Stimulated activated CD4-positive, alpha-beta T cell treated with anti-CD3 and anti-CD28 coated beads, TNF-alpha, amount 100 ng/mL, for 48 hours (primary cell): ENCODE measurements at places on chromosomes 4 and X.
A peak's percentile ranks its signal among the peaks of the same experiment; 100 is the strongest.

GRCh38 chrX:112642349-112642748 lies 37.4 kb downstream of the LHFPL1 start:
- DNase-seq, result no peak

GRCh38 chrX:10582215-10582733 lies 38.1 kb downstream of the MID1 start:
- DNase-seq, result no peak

GRCh38 chrX:10169175-10169574 lies 12.4 kb downstream of the CLCN4 start:
- no peak for DNase-seq

GRCh38 chr4:183783306-183783705 lies 121.8 kb upstream of the STOX2 start:
- no peak for DNase-seq

DNA sequence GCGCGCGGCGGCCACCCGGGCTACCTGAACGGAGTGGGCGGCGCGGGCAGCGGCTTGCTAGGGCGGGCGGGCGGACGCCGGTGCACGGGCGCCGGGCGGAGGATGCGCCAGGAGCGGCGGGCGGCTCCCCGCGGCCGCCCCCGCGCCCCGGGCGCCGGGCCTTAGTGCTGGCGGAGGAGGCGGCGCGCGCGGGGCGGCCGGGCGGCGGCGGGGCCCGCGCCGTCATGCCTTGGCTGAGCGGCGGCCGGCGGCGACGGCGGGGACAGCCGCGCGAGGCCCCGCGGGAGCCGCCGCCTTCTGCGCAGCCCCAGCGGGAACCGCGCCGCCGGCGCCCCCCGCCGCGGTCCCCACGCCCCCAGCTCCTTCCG lies 48.2 kb downstream of the CLDN34 start:
- no peak for DNase-seq

- DNase-seq, result no peak
These were observed 24.0 kb upstream of the ASMTL start for GRCh38 chrX:1476682-1477081.

- DNase-seq, result no peak
These were observed 399.1 kb downstream of the INPP4B start for GRCh38 chr4:142447009-142447408.

GRCh38 chr4:25993395-25994185 lies 79.6 kb downstream of the SMIM20 start:
- DNase-seq, result peak; percentile 41

DNA sequence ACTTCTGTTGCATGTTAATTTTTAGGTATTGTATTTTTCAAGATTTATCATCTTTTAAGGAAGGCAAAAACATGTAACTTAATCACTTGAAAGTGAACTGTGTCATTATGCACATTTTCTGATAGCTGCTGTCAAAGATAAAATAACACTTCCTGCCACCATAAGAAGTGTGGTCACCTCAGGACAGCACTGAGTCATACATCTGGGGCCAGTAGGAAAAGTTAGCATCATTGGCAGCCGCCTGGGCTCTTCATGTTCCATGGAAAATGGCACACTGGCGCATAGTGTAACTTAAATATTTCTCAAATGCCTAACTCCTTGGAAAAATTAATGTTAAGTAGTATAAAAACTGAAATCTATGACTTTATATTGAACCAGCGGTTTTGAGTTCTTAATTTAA lies 24.2 kb downstream of the CNKSR2 start:
- no peak for DNase-seq

DNA sequence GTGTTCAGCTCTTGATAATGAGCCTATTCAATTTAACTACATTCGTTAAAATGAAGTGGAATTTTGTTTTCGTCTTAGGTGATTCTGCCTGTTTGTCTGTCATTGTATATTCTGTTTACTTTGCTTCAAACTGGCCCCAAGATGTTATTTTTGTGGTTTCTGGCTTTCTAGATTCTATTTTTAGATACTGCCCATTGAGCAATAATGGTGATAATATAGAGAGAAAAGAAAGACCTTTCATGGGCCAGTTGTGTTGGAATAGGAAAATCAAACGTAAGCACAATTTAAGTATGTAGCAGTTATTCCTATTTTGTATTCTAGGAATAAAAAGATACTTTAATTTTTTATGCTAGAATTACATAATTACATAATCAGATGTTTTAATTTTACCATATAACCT lies 4.0 kb downstream of the CDKN2AIP start:
- no peak for DNase-seq

- DNase-seq, result no peak
These were observed 66.7 kb upstream of the PRPS1 start for GRCh38 chrX:107561468-107562215.

DNA sequence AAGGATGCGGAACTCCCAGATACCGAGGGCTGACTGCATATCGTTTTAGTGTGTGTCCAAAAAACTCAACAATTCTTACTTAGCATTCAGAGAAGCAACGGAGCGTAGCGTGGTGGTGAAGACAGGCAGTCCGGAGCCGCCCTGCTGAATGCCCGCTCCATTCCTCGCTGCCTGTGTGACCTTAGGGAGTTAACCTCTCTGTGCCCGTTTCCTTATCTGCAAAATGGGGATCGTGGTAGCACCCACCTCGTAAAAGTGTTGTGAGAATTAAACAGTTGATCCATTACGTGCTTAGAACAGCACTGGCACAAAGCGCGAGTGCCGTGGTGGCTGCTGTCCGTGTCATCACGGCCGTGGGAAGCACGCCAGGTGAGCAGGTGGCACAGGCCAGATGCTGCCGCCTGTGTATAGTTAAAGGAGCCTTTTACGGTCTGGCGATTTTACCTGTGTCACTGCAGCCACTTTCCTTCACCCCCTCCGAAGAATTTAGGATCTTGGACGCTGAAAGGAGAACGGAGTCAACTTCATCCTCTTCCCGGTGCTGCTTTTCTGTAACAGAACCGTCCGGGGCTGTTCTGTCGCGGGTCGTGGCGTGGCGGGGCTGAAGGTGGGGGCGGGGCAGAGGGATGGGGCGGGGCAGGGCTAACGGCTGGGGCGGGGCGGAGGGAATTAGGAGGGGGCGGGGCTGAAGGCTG lies 885 bp downstream of the CCDC110 start:
- no peak for DNase-seq

- DNase-seq, result no peak
These were observed 392.8 kb upstream of the NR3C2 start for GRCh38 chr4:148834804-148835631.

DNA sequence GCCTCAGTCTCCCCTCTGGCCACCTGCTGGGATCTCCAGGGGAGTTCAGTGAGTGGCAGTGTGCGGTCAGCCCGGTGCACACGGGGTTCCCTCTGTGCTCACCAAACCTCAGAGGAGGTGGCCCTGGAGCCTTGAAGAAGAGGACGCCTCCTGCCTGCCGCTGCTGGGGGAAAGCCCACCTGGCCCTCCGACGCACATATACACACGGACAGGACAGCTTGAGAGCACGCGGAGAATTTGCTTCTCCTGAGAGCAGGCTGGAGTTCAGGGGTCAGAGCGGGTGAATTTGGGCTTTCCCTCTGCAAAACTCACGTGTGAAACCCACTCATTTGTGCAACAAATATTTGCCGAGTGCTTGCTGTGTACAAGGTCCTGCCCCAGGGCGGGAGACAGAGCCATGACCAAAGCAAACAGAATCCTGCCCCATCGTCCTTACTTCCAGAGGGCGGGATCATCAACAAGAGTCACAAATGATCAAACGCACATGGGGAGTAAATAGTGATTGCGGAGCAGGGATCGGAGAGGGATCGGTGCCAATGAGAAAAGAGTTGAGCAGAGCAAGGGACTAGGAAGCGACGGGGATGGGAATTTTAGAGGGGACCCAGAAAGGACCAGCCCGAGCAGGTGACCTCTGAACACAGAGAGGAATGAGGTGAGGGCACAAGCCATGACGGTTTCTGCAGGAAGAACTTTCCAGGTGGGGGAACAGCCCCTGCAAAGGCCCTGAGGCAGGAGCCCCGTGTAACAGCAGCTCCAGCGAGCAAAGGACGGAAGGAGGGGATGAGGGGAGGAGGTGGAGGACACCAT lies 17.6 kb downstream of the BLOC1S4 start:
- DNase-seq, result no peak

GRCh38 chr4:135274416-135274815 lies 1072.8 kb upstream of the PABPC4L start:
- DNase-seq, result no peak

DNA sequence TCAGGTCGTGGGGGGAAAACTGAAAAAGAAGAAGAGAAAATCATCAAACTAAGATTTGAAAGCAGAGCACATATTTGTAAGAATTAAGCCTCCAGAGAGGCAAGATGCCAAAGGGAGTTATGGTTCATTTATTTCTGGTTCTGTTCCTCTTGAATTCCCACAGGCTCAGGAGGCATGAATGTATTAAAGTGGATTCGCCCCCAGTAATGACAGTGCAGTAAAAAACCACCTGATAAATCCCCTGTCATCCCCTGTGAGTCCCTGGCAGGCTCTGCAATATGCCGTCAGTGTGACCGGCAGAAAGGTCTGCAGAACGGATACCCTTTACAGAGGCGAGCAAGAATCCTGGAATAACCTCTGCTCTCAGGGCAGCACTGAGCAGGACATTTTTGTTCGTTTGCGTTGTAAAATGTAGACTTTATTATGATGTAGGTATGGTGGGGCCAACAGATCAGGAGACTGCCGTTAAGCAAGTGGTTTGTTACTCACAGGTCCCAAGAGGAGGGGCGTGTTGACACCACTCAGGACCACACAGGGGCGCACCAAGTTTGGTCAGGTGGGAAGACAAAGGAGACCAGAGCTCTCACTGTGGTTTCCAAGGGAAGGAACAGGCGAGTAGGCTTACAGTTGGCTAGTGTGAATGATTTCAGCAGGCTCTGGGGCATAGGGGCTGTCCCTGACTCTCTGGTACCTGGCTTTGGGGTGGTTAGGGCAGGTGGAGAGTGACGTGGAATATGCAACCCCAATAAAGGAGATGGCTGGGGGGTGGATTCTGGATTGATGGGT lies 75.3 kb downstream of the DHRSX start:
- no peak for DNase-seq

GRCh38 chr4:27084685-27085361 lies 224.2 kb downstream of the STIM2 start:
- DNase-seq, result no peak

- no peak for DNase-seq
These were observed 217.3 kb upstream of the GK2 start for GRCh38 chr4:79625361-79625760.

DNA sequence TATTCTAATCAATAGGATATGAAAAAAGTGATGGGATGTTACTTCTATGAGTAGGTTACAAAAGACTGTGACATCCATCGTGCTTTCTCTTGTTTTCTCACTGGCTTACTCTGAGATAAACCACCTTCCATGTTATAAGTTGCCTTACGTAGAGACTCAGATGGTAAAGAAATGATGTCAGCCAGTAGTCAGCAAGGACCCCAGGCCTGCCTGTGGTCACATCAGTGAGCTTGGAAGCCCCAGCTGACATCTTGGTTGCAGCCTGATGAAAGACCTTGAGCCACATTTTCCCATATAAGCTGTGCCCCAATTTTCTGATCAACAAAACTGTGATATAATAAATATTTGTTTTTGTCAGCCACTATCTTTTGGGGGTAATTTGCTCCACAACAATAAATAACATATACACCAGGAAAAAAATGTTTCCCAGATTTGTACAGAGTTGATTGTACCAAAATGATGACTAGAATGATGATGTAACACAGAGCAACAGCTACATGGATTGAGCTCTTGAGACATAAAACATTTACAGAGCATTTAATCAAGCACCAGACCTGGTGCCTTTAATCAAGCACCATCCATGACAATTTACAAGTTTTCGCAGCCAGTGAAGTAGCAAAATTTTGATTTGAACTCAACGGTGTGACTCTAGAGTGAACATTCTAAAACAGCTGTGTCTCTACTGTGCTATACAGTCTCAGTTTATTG lies 11.2 kb upstream of the DCAF12L2 start:
- no peak for DNase-seq

- no peak for DNase-seq
These were observed 201.0 kb downstream of the CAMK2D start for GRCh38 chr4:113560579-113560978.

DNA sequence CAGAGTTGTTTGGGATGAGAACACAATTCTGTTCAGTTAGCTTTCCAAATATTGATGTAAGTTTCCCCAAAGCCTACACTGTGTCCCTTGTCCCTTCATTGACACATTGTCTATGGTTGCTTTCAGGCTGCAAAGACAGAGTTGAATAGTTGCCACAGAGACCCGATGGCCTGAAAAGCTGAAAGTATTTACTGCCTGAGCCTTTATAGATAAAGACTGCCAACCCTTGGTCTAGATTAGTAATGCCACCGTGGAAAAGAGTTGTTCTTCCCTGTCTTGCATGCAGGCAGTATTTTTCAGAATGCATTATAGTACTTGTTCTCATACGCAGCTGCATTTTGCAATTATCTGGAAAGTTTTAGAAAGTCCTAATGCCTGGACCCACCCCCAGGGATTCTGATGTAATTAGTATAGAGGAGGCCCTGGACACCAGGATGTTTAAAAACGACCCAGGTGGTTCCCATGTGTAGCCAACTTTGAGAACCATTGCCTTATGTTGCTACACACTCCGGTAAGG lies 180.8 kb downstream of the FRMPD4 start:
- DNase-seq, result no peak

GRCh38 chr4:89161841-89162240 lies 50.5 kb downstream of the TIGD2 start:
- DNase-seq, result no peak

- DNase-seq, result no peak
These were observed 73.5 kb downstream of the RS1 start for GRCh38 chrX:18598413-18598812.

- no peak for DNase-seq
These were observed 11.6 kb downstream of the PGRMC1 start for GRCh38 chrX:119247702-119248101.
